ENCODE measurements at places on chromosomes 2 and 18.
A peak's percentile ranks its signal among the peaks of the same experiment; 100 is the strongest.

DNA sequence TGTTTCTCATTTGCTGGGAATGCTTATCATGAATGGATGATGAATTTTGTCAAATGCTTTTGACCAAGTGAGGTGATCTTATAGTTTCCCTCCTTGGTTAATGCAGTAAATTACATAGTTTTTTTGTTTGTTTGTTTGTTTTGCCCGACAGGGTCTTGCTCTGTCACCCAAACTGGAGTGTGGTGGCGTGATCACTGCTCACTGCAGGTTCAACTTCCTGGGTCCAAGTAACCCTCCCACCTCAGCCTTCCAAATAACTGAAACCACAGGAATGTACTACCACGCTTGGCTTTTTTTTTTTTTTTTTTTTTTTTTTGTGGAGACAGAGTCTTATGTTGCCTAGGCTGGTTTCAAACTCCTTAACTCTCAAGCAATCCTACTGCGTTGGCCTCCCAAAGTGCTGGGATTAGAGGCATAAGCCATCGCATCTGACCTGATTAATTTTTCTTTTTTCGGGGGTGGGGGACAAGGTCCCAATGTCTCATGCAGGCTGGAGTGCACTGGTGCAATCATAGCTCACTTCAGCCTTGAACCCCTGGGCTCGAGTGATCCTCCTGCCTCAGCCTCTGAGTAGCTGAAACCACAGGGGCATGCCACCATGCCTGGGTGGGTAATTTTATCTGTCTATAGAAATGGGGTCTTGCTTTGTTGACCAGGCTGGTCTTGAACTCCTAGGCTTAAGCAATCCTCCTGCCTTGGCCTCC lies 48.6 kb downstream of the SMAD2 start:
- no peak for DNase-seq

DNA sequence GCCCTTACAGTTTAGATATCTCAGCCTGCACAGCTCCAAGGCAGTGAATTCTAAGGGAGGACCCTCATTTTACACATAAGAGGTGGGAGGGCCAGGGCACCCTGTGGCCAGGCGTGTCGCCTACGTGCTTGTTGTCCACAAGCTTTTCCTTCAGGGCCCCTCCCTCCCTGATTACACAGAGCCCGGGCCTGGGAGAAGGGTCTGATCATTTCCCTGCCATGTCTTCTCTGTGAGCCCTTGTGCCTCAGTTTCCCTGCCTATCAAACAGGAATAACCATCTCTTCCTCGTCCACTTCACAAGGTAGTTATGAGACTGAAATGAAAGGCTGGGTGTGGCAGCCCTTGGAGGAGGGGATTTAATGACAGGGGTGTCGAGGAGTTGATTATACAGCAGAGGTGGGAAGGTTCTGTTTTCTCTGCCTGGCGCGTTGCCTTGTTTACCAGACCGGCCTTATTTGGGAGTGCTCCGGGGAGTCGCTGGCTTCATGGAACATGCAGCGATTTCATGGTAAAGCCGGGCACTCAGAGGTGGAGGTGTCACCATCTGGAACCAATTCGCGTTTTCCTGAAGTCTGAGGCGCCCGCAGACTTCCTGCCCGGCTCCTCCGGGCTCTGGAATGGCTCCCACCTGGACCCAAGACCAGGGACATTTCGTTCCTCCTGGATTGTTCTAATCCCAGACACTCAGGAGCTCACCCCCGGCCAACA lies 208.9 kb downstream of the KLHL29 start:
- no peak for DNase-seq

DNA sequence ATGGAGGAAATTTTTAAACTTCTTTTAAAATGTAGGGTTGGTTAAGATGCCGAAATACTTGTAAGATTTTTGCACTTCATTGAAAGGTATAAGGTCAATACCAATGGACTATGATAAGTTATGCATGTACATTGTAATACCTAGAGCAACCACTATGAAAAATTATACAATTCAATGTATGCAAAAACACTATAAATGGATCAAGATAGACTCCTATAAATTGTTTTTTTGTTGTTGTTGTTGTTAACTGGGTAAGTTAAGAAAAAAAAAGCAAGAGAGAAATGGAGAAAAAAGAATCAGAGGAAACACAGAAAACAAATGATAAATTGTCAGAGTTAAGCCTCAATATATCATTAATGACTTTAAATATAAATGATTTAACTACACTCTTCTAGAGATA lies 421.2 kb downstream of the TMEM182 start:
- DNase-seq: no peak

- DNase-seq: no peak
Observed at GRCh38 chr18:76827205-76828200, 5.1 kb downstream of the ZNF236 start.

DNA sequence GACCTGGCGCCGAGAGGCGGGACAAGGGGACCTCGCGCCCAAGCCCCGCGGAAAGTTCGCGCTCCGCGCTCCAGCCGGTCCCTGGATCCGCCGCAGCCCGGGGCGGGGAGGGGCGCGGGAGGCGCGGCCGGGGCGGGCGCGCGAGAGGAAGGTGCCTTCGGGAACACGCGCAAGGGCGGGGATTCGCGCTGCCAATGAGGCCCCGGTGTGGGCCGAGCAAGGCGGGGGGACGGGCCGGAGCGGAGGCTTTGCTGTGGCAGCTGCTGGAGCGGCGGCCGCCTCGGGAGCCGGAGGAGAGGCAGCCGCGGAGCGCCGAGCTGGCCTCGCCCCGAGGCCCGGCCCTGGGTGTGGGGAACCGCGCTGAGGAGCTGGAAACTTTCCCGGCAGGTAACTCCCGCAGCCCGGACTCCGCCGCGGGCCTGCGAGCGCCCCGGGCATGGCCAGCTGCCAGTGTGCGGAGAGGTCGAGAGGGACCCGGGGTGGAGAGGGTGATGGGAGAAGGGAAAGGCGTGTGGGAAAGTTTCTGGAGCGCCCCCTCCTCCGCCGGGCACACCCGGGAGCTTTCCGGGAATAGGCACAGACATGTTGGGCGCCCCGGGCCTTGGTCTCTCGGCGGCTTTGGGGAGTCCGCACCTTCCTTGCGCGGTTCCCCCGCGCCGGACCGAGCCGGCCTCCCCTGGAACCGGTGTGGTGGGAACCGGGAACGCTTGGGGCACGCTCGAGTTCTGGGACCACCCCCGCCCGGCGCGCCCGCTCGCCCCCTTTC lies at the start of gene TANC1:
Gene TANC1 (plus strand): TSS at position 245 of the 766 bp plus-strand sequence. CDS start 97,271 bp downstream, outside the sequence.
- DNase-seq: peak; percentile 1

GRCh38 chr2:200422532-200423261 lies 87.2 kb downstream of the KCTD18 start:
- DNase-seq: no peak

- no peak for DNase-seq
Observed at GRCh38 chr2:30122362-30122761, 24.4 kb upstream of the YPEL5 start.

DNA sequence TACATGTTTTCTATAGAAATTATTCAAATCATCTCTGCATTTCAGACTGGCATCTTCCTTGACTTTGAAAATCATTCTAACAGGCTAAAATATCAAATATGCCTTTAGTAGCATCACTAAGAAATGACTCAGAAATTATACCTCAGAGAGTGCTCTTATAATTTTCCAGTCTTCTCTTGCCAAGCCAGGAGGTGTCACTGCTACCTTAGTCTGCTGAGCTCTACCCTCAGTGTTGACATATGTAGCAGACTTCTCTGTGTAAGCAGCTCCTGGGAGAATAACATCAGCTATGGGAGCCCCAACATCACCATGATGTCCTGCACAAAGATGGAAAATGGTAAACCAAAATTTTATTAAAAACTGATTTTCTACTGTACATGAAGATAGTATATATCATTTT lies 31.6 kb downstream of the NDUFS1 start:
- no peak for DNase-seq

GRCh38 chr2:232319067-232319802 lies 59.3 kb upstream of the ALPP start:
- no peak for DNase-seq

- no peak for DNase-seq
Observed at GRCh38 chr2:153057743-153058142, 339.3 kb downstream of the ARL6IP6 start.

GRCh38 chr2:48905696-48906095 lies 150.2 kb upstream of the LHCGR start:
- no peak for DNase-seq

DNA sequence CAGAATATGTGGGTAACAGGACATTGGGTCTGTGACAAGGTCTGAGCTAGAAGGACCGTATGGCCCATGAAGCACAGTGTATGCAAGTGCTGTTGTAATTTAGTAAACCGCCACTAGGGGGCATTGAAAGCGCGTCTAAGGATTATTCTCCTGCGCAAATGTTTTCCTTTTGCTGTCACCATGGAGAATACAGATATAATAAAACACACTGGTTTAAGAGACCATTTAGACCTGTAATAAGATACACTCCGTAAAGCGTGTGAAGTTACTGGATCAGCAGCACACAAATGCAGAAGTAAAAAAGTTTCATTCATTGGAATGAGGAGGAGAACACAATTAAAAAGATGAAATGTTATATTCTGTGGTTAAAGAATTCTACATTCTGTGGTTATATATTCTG lies 272.4 kb downstream of the AGAP1 start:
- peak; percentile 12 for DNase-seq

GRCh38 chr2:136378712-136379595 lies 261.0 kb upstream of the CXCR4 start:
- DNase-seq: peak; percentile 60

DNA sequence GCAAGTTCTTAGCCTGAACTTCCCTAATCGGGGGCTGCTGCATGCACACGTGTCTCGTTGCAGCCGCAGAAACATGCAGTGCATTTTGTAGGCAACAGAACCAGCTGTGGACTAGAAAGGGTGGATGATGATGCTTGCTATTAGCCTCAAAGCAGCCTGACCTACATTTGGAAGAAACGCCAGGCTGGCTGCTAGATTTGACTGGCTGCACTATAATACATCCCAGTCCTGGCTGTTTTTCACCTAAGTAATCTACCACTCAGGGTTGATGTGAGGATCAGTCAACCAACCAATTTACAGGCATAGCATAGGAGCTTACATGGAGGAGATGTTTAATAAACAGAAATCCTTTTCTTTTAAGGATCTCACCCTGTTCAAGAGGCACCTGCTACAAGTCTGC lies 56.4 kb upstream of the SPP2 start:
- DNase-seq: no peak

Data from activated CD8-positive, alpha-beta memory T cell treated with anti-CD3 and anti-CD28 coated beads for 1 hour (primary cell).